ENCODE measurements at places on chromosomes 3 and 15.

GRCh38 chr3:31635545-31635944 is 102.8 kb downstream of the STT3B start:
- H3K27ac ChIP-seq: no peak overlapping the region
- no peaks in the 10 kb centered on the region for H3K4me1 ChIP-seq
- no peak for DNase-seq
- H3K36me3 ChIP-seq: peaks cover 17% of the 10 kb centered on the region
- H3K4me3 ChIP-seq: no peak overlapping the region
- no peaks in the 10 kb centered on the region for H3K27me3 ChIP-seq

- no peaks in the 10 kb centered on the region for H3K27me3 ChIP-seq
- no peaks in the 10 kb centered on the region for H3K36me3 ChIP-seq
- no peak overlapping the region for H3K27ac ChIP-seq
- H3K4me3 ChIP-seq: no peak overlapping the region
- no peaks in the 10 kb centered on the region for H3K4me1 ChIP-seq
Observed at GRCh38 chr3:148084931-148085330, 612.8 kb upstream of the AGTR1 start.

DNA sequence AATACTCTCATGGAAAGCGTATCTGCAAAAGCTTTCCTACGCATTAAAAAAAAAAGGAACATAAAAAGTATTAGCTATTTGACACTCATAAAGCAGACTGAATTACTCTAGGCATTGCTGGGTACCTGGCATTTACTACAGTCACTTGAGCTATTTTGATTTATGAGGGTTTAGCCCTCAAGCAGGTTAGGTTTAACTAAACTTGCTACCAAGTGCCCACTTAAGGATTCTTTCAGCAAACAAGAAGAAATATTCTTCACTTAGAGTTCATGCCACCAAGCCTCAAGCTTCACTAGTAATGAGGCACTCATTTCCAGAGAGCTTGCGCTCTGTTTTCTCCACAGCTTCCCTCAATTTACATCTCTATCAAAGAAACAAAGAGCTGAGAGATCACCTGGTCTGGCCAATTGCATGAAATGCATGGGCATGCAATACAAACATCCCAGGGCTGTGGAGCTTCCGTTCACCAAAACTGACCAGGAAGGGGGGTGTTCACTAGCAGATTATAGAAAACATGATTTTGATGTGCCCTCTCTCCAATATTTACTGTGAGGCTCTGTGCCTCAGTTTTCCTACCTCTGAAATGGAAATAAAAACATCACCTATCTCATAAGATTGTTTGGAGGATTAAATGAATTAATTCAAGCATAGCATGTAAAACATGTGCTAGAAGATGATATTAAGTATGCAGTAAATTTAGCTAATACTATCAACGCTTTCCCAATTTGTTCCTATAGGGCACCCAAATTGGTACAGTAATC is 217.3 kb downstream of the RORA start:
- H3K4me3 ChIP-seq: no peak overlapping the region
- H3K27ac ChIP-seq: no peak overlapping the region
- no peaks in the 10 kb centered on the region for H3K36me3 ChIP-seq
- DNase-seq: no peak
- peaks cover 17% of the 10 kb centered on the region for H3K27me3 ChIP-seq

DNA sequence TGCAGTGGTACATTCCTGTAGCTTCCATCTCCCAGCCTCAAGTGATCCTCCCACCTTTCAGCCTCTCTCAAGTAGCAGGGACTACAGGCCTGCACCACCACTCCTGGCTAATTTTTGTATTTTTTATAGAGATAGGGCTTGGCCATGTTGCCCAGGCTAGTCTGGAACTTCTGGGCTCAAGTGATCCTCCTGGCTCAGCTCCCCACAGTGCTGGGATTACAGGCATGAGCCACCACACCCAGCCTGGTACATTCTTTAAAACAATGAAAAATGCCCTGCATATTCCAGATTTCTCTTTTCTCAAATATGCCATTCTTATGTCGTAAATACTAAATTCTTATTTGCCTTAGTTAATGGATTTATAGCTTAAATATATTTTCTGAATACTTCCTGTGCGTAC is 581.4 kb downstream of the MECOM start:
- H3K36me3 ChIP-seq: peaks cover 22% of the 10 kb centered on the region
- H3K4me1 ChIP-seq: peaks cover 13% of the 10 kb centered on the region
- H3K27ac ChIP-seq: no peak overlapping the region
- no peak for DNase-seq
